Stimulated activated CD8-positive, alpha-beta memory T cell treated with anti-CD3 and anti-CD28 coated beads, Interleukin-4, amount 100 ng/mL, for 1 hour (primary cell): ENCODE measurements at places on chromosomes 16 and 17.

GRCh38 chr16:54817940-54818574 is 112.6 kb upstream of the IRX5 start:
- DNase-seq = no peak

DNA sequence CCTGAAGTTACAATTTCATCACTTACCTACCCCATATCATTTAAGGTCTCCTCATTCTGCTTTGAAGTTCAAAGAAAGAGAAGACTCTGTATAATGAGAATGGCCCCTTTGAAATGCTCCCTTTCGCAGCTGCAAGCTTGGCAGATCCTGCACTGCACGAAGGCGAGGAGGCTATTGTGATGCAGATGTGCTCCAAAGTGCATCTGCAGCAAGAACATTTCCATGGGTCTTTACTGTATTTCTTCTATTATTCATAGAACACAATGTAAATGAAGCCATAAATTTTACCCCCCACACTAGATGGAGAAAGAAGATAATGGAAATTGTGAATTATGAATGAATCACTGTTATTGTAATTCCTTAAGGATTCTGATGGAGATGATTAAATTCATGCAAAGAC is 178.7 kb downstream of the CHD9NB start:
- DNase-seq = no peak

- no peak for DNase-seq
Observed at GRCh38 chr16:80260906-80261311, 279.9 kb upstream of the DYNLRB2 start.

DNA sequence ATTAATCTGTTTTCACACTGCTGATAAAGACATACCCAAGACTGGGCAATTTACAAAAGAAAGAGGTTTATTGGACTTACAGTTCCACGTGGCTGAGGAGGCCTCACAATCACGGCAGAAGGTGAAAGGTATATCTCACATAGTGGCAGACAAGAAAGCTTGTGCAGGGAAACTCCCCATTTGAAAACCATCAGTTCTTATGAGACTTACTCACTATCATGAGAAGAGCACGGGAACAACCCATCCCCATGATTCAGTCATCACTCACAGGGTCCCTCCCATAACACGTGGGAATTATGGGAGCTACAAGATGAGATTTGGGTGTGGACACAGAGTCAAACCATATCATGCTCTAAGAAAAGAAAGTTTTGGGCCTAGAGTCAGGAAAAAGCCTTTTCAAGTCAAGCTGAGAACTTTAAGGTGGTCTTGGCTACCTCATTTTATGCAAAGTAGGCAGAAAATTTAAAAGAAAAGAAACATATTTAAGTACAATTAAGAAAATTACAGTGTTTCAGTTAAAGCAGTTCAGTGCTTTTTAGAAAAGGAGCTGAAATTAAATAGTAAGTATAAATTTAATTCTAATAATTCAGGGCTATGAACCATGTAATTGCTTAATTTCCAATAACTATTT is 24.9 kb upstream of the CRYM start:
- DNase-seq = no peak

GRCh38 chr17:13736916-13737315 is 135.2 kb upstream of the HS3ST3A1 start:
- no peak for DNase-seq

DNA sequence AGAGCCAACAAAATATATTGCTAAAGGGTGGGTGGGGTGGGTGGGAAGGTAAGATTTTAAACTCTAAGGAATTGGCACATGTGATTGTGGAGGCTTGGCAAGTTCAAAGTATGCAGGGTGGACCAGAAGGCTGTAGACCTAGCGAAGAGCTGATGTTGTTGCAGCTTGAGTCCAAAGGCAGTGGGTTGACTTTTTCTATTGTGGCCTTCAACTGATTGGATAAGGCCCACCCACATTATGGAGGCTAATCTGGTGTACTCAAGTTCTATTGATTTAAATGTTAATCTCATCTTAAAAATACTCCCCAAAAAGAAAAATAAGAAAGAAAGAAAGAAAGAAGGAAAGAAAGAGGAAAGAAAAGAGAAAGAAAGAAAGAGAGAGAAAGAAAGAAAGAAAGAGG is 22.4 kb downstream of the ZNF200 start:
- DNase-seq = no peak
